Stimulated activated CD8-positive, alpha-beta memory T cell treated with anti-CD3 and anti-CD28 coated beads, Interleukin-15, amount 100 ng/mL, for 24 hours (primary cell): ENCODE measurements at places on chromosomes 4 and X.

DNA sequence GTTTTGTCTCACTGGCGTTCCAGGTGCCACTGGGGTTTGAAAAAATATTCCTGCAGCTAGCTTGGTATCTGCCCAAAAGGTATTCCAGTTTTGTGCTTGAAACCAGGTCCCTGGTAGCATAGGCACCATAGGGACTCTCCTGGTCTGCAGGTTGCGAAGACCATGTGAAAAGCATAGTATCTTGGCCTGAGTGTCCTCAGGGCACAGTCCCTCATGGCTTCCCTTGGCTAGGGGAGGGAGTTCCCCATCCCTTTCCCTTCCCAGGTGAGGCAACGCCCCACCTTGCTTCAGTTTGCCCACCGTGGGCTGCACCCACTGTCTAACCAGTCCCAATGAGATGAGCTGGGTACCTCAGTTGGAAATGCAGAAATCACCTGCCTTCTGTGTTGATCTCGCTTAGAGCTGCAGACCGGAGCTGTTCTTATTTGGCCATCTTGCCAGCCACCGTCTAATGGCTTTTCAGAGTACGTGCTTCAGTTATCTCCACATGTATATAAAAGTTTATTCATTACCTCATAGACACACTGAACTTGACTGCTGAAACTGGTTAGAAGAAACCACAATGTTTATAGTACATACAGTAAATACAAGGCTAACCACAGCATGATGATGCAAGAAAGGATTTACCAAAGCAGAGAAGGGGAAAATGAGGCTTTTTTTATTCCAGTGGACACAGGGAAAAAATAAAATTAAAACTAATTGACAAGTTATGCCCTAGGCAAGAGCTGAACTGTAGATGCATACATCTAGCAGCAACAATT, 10.6 kb downstream of the PBDC1 start:
- no peak for DNase-seq

- no peak for DNase-seq
Observed at GRCh38 chr4:15402974-15403373, 24.9 kb upstream of the C1QTNF7 start.

- DNase-seq = no peak
Observed at GRCh38 chrX:2176733-2177132, 324.0 kb downstream of the DHRSX start.

- no peak for DNase-seq
Observed at GRCh38 chr4:80963051-80963450, 67.5 kb upstream of the BMP3 start.

GRCh38 chr4:90190525-90190924, 63.3 kb downstream of the CCSER1 start:
- no peak for DNase-seq

GRCh38 chr4:115325836-115326235, 212.4 kb upstream of the NDST4 start:
- DNase-seq = no peak

GRCh38 chr4:75327804-75328512, 186.2 kb downstream of the RCHY1 start:
- no peak for DNase-seq

- DNase-seq = peak; percentile 59
Observed at GRCh38 chr4:145179281-145179860, 1.0 kb downstream of the OTUD4 start.

DNA sequence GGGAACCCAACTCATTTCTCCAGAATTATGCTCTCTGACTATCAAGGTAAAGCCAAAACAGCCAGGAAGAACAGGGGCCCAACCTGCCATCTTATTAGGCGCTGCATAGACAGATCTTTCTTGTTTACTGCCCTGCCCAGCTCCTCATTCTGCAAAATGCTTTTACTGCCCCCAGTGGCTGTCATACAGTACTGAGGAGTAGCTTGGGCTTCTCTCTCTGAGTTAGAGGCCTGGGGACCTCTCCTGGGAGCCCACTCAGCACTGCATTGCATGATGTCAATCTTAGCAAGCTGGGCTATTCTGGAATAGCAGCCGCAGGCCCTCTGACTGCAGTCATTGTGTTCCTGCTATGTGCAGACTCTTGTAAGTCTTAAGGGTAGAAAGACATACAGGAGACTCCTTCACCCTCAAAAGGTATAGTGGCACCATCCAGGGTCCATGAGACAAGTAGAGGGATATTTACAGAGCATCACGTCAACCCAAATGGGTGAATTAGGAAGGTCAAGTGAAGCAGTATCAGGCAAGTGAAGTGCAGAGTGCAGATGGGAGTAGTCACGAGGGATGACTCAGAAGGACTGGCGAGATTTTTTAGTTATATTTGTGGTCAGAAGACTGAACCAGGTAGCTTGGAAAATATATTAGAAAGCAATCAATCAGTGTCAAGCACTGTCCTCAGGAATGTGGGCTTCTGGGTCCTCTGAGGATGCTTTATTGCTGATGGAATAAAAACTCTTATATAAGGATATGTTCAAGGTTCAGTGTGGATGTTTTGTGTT, 294.1 kb upstream of the SFRP2 start:
- DNase-seq = no peak

DNA sequence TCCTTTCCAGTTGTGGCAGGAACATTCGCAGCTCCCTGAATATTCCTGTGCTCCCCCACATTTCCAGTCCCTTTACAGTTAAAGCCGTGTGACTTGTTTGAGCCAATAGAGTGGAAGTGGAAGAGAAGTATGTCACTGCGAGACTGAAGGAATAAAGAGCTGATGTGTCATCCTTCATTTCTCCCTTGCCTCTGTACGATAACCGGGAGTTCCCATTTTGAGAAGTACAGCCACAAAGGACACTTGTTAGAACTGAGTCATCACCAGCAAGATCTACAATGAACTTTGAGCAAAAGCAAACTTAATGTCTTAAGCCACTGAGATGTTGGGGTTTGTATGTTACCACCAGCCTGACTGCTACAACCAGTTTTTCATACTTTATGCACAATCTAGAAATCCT, 92.3 kb downstream of the SPRY1 start:
- no peak for DNase-seq

DNA sequence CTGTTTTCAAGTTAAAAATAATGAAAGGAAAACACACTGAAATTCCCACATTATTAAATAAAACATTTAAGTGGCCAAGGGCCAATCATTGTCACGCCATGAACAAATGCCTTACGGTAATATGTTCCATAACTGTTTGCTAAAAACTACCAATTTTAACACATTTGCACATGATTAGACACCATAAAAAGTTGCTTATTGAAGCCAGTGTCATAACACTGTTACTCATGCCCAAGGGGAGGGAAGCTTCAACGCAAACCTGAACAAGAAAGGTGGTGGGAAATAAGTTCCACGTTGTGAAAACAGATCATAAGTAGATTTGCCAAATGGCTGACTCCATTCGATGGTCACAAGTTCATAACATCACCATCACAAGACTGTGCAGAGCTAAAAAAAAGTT, 739.3 kb upstream of the FAM241A start:
- no peak for DNase-seq

GRCh38 chr4:80017125-80017854, 55.7 kb downstream of the ANTXR2 start:
- DNase-seq = no peak

DNA sequence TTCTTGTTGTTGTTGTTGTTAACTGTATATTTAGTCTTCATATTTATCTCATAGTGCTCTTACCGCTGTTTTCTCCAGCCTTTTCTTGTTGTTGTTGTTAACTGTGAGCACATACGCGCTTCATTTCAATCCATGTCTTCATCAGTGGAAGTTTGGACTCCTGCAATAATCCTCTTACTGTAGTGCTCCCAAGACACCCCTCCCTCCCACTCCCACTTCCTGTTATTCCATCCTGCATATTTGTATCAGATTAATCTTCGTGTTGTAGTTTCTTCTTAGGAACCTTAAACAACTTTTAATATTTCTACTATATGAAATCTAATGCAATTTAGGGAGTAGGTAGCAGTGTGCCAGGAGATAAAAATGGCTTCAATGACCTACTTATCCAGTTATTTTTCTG, 674.8 kb downstream of the RAPGEF2 start:
- no peak for DNase-seq

DNA sequence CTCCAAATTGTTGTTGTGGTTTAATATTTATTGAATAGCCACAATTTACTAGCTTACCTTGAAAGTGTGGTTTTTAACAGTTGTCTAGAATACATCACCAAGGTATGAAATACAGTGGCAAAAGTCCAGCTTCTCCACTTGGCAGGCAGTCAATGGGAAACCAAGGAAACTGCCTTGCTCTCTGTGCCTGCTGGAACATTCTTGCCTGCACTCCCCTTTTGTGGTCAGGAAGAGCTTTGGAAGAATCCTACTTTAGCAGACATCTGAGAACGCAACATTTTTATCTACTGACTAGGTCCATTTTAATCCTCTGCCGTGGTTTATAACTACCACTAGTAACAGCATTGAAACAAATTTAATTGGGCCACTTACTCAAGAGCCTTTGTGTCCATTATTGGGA, 64.5 kb downstream of the TENM3 start:
- no peak for DNase-seq

GRCh38 chrX:16946971-16947562, 609 bp downstream of the REPS2 start:
- no peak for DNase-seq

DNA sequence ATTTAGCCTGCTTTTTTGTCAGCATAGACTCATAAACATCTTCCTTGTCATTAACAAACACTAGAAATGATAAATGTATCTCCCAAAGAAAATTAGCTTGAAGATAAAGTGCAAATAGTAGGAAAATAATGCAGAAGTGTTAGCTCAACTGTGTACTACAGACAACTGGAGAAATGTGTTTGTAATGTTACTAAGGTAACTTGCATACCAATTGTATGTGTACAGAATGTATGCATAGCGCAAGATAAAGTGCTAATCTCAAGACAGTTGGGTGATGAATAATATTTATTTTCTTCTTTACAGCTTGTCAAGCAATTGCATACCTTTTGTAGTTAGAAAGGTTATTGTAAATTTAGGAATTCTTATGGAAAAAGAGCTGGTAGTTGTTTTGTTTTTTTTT, 22.1 kb downstream of the FMR1 start:
- DNase-seq = no peak

GRCh38 chr4:77715414-77716290, 103.5 kb downstream of the CNOT6L start:
- no peak for DNase-seq

DNA sequence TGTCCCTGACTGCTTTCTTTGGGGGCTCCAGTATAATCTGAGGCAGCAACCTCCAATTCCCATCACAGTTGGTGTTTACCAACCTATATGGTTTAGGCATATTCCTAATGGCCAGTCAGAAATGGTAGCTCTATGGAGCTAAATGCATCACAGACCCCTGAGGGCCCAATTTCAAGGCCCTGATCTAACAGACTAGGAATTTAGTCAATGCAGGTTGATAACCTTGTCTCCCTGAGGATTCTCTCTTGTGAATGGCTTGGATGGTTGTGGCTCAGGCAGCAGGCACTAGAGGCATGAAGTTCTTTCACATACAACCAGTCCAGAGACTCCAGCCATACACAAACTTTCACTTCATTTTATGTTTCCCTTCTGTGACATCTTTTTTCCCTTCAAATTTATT, 59.4 kb downstream of the TMPRSS11F start:
- no peak for DNase-seq

GRCh38 chrX:1487401-1487800, 34.7 kb upstream of the ASMTL start:
- DNase-seq = no peak

GRCh38 chrX:39903937-39904336, 193.8 kb downstream of the BCOR start:
- DNase-seq = no peak

GRCh38 chr4:76809594-76810305, 88.2 kb downstream of the SOWAHB start:
- DNase-seq = no peak

- DNase-seq = no peak
Observed at GRCh38 chrX:26918631-26919030, 544.5 kb downstream of the PPP4R3C start.

- DNase-seq = no peak
Observed at GRCh38 chr4:89303177-89303576, 4.4 kb downstream of the GPRIN3 start.

DNA sequence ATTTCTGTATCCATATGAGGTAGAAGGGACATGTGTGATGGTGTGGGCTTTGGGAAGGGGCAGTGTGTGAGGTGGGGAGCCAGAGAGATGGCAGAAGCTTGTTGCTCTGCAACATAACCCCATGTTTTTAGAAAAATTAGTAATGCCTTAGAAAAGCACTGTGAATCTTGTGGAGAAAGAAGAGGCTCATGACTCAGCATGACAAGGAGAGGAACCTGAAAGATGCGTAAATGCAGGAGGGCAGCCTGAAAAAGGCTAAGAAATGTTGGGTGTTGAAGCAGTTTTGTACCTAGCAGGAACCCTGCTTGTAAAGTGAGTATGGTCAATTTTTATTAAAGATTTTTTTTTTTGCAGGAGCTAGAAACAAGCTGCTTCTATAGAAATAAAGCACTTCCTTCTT, 59.8 kb downstream of the ARSJ start:
- DNase-seq = no peak

DNA sequence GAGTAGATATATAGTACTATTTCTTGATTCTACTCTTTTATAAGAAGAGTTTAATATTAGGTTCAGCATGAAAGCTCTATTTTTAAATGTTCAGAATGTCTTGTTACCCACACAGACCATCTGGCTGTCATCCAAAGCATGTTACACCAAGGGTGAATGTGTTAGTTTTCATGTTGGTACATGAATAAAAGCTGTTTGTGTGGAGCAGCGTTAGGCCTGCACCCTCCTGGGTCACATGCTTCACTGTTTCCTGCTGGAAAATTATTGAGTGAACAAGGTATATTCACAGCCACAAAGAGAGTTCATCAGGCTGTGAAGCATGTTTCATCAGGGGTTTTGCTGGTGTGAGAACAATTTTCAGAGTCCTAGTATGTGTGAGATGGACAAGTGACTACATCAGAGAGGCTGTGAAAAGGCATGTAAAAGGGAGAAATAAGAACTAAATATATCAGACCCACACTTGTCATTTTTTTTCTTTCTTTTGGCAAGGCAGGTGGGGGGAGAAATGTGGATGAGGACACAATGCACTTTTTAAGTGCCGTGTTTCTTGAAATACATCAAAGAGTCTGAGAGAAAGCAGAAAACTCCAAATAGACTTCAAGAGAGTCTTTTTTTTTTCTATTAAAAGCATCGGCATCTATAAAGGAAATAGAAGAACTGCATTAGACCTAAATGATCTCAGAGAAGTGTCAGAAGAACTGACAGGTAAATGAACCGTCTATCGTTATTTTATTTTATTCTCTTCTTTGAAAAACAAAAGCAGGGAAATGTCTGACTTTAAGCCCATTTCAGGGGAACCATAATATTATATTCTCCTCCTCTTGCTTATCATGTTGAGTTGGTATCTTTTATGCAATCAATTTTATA, 2429.7 kb downstream of the PCDH7 start:
- DNase-seq = no peak

DNA sequence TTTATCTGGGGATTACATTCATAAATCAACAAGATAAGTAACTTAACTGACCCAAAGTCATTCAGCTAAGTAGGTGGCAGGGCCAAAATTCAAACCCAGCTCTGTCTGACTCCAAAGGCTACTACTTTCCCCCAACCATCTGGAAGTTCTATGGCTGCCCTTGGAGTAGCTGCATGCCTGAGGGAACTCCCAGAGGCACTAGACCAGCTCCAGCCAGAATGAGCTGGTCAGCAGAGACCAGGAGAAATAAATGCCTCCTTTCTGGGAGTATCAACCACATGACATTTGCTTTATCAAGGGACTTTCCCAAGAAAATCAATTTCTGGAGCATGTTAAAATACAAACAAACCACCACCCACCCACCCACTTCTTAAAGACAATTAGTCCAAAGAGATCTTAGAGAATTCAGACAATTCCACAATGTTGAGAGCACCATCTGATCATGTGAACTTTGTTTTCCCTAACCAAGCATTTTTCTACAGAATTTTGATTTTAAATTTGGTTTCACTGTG, 180.5 kb downstream of the EFHC2 start:
- no peak for DNase-seq

GRCh38 chr4:77360451-77360850, 203.4 kb downstream of the CCNG2 start:
- no peak for DNase-seq
